ENCODE measurements at places on chromosomes 6 and 20.

DNA sequence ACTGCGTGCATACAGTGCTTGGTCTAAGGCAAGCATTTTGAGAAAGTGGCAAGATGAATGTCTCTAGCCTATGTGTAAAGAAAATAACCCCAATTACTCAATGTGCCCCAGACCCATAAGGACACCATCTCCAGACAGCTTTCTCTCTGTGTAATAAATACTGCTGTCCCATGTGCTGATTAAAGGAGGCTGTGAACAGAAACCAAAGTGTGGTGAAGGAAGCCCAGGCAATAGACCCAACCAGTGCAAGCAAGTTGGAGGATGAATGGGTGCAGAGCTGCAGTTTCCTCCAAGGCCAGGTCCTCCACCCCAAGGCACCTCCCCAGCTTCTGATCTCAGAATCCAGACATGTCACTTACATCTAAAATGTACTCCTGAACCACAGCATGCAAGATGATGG, 60.6 kb downstream of the TRAM2 start:
- no peak for DNase-seq

- DNase-seq, result no peak
These were observed 162.0 kb upstream of the EPHA7 start for GRCh38 chr6:93581371-93581770.

- DNase-seq, result no peak
These were observed 58.6 kb upstream of the RNF144B start for GRCh38 chr6:18328540-18328939.

DNA sequence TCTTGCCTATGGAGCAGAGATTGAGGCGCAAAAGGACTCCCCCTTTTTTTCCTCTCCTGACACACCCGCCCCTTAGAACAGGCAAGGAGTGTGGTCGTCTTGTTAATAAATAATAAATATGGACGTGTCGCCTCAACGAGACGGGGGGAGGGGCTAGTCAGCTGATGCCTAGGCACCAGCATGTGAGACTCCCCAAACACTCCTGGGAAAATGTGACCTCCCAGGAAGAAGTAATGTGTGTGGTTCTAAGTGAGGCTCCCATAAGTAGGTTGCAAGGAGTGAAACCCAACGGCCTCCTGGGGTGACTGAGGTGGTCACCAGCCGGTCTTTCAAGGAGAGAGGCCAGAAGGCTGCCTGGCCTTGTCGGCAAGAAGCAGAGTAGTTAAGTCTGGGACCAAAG, 1.1 kb upstream of the FAXC start:
- no peak for DNase-seq

DNA sequence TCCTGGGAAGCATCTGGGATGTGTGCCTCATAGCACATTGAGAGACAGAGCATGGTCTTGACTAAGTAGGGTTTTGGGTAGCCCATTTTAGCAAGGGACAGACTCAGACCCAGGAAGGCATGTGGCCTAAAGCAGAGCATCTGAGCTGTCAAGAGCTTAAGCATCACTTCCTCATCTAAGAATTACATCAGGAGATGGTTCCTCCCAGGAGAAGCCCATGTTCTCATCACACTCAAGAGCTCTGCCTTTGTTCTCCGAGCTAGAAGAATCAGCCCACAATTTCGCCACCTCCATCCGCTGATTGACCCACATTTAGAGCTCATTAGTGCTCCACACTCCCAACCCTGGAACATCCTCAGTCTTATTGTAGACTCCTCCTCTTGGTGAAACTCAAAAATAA, 68.3 kb downstream of the NPEPL1 start:
- no peak for DNase-seq

- DNase-seq, result no peak
These were observed 25.8 kb downstream of the PRL start for GRCh38 chr6:22271081-22271480.

DNA sequence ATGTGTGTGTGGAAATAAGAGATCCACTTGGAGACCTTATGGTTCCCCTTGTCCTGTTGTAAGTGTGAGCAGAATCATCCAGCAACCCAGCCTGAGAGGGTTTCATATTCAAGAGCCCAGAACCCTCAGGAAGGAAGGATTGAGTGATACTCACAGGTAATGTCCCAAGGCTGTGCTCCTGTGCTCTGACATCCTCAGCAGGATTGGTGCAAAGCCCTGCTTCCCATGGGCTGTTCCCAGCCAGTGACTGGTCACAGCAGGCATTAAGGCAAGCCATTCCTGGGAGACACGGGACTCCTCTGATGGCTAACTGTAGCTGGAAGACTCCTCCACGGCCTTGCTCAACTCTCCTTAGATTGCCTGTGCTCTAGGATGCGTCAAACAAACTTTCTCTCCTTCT, 33.8 kb upstream of the HLA-G start:
- no peak for DNase-seq

GRCh38 chr20:11777387-11778205, 140.1 kb upstream of the BTBD3 start:
- no peak for DNase-seq

DNA sequence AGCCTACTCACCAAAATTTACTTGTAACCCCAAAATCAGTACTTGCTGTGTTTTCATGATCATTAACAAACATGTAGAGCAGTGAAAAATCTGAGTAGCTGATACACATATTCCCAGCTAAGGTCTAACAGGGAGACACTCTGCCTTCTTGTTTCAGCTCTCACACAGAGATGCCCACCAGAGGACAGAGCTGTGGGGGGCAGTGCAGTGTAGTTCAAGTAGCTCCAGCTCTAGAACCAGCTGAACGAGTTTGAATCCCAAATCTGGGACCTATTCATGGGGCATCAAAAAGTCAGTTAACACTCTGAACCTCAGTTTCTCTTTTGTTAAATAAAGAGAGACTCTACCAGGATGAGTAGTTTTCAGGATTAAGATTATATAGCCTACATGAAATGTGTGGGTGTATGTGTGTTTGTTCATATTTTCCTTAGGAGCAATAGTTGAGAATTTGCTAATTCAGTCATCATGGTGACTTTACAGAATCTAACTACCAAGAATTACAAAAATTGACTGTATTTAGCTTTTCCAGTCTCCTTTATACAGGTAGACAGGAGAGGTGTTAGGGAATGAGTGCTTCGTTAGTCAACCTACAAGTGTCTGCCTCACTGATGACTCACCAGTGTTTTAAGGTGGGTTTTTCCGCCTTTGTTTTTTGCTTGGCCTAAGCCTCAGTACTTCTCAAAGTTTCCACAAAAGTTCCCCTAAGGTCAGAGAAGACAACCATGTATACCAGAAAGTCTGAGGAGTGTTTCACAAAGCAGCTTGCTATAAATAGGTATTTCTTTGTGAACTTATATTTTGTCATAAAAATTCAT, 164.0 kb upstream of the RUNX2 start:
- no peak for DNase-seq

DNA sequence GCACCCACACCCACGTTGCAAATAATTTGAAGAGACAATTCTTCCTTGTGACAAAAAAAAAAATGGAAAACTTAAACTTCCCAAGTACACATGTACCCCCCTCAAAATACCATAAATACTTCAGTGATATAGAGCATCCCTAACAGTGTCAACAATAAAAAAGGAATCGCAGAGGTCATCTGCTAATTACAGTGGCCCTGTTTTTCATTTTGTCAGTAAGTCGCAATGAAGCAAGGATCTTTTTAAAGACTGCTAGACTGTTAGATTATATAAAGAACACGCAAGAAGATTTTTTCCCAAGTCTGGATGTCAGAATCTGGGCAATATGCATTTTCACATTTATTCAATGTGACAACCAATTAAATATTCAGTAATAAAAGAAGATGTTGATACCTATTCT, 93.9 kb downstream of the EPB41L2 start:
- no peak for DNase-seq

GRCh38 chr20:1273366-1273765, 7.3 kb downstream of the SNPH start:
- DNase-seq, result no peak

- DNase-seq, result no peak
These were observed 32.7 kb downstream of the MTRES1 start for GRCh38 chr6:107060704-107061103.

- peak; percentile 46 for DNase-seq
These were observed 4.5 kb upstream of the EBF4 start for GRCh38 chr20:2688041-2688591.

GRCh38 chr6:157032923-157033322, 255.7 kb downstream of the ARID1B start:
- DNase-seq, result no peak

Data from right lobe of liver (tissue), 6 donors.